ENCODE measurements at places on chromosomes 12 and 14.

- no peak overlapping the region for H3K27ac ChIP-seq
- no peak overlapping the region for H3K4me3 ChIP-seq
- H3K4me1 ChIP-seq = no peaks in the 10 kb centered on the region
- H3K27me3 ChIP-seq = no peaks in the 10 kb centered on the region
Observed at GRCh38 chr14:33511851-33512640, 438.8 kb downstream of the EGLN3 start.

DNA sequence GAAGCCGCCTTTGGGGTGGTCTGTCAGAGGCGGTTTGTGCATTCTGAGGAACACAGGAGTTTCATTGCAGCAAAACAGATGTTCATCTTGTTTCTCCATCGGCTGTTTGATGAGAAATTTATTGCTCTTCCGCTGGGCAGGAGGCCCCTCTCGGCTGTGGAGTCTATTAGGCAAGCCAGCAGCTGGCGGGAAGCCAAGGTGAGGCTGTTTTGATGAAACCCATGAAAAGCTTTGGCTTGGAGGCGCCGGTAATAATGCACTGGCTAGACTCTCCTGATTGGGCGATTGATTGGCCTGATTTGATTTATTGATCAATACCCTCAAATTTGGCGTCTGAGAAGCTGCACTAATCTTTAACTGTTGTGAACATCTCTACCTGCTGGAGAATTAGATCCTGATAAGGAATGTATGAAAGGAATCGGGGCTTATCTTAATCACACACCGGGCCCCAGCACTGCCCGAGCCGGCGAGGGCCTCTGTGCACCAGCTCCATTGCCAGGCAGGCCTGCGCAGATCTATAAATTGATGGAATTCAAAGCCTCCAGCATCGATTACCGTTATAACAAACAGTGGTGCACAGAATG is 187.7 kb downstream of the PHETA1 start:
- no peaks in the 10 kb centered on the region for H3K4me1 ChIP-seq
- H3K36me3 ChIP-seq = peaks cover 2% of the 10 kb centered on the region
- DNase-seq = no peak
- no peak overlapping the region for H3K27ac ChIP-seq
- H3K4me3 ChIP-seq = no peak overlapping the region
- peaks cover 60% of the 10 kb centered on the region for H3K27me3 ChIP-seq

GRCh38 chr14:39491134-39491571 is 58.9 kb upstream of the FBXO33 start:
- no peaks in the 10 kb centered on the region for H3K36me3 ChIP-seq
- no peak overlapping the region for H3K27ac ChIP-seq
- H3K27me3 ChIP-seq = no peaks in the 10 kb centered on the region
- H3K4me3 ChIP-seq = no peak overlapping the region
- DNase-seq = no peak

- H3K27me3 ChIP-seq = no peaks in the 10 kb centered on the region
- peak overlapping the region; percentile 9 for H3K27ac ChIP-seq
- H3K4me1 ChIP-seq = peaks cover 32% of the 10 kb centered on the region
- H3K4me3 ChIP-seq = peak overlapping the region; percentile 2
- DNase-seq = no peak
- peaks cover 28% of the 10 kb centered on the region for H3K36me3 ChIP-seq
Observed at GRCh38 chr12:71767183-71767582, 12.5 kb downstream of the RAB21 start.

GRCh38 chr14:84250893-84251292 is 1279.1 kb upstream of the FLRT2 start:
- H3K36me3 ChIP-seq = no peaks in the 10 kb centered on the region
- H3K27ac ChIP-seq = no peak overlapping the region
- no peak for DNase-seq
- H3K4me3 ChIP-seq = no peak overlapping the region

DNA sequence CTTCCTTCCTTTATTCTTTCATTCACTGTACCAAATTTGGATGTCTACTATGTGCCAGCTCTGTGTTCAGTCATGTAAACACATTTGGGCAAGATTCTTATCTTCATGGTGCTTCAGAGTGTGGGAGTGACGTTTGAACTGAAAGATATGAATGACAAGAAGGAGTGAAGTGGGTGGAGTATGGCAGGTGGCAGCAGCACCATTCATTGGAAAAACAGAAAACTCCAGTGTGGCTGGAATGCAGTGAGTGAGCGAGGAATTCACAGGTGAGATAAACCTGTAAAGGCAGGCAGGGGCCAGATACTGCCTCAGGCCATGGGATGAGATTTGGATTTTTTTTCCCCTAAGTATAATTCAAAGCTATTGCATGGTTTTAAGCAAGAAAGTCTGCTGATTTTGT is 140.7 kb upstream of the CCDC198 start:
- no peak overlapping the region for H3K27ac ChIP-seq
- no peaks in the 10 kb centered on the region for H3K4me1 ChIP-seq
- no peaks in the 10 kb centered on the region for H3K27me3 ChIP-seq
- no peaks in the 10 kb centered on the region for H3K36me3 ChIP-seq
- H3K4me3 ChIP-seq = no peak overlapping the region

- H3K27me3 ChIP-seq = no peaks in the 10 kb centered on the region
- H3K4me1 ChIP-seq = peaks cover 68% of the 10 kb centered on the region
- peaks cover 27% of the 10 kb centered on the region for H3K36me3 ChIP-seq
- DNase-seq = peak; percentile 59
Observed at GRCh38 chr14:93954900-93955849, 21.2 kb downstream of the ASB2 start.

DNA sequence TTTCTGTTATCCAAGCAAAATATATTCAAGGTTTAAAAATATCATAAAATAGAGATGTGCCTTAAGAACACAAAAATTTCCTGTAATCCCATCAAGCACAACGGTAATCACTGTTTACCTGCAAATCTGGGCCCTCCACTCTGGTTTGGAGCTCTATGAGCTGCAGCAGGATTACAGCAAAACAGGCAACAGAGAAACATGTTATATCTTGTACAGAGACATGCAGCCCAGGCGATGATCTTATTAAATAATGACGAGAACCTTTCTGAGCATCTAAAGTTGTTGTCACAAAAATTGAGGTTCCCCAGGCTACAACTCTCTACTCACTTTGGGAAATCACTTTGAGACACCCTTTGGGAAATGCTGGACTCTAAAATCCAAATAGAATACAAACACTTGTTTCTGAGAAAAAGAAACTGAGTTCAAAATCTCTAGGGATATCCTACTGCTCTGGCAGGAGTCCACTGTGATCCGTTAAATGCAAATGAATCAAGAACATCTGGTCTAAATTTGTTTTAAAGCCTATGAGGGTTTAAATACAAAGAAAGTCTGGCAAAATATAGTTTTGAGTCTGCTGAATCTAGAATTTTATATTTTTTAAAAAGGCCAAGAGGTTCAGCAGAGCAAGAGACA is 36.3 kb downstream of the STON2 start:
- DNase-seq = no peak
- no peak overlapping the region for H3K4me3 ChIP-seq
- no peaks in the 10 kb centered on the region for H3K4me1 ChIP-seq
- H3K36me3 ChIP-seq = no peaks in the 10 kb centered on the region
- H3K27me3 ChIP-seq = peaks cover 21% of the 10 kb centered on the region

- H3K4me3 ChIP-seq = no peak overlapping the region
- no peaks in the 10 kb centered on the region for H3K27me3 ChIP-seq
- H3K36me3 ChIP-seq = peaks cover 7% of the 10 kb centered on the region
Observed at GRCh38 chr14:89384023-89384422, 33.0 kb downstream of the FOXN3 start.

DNA sequence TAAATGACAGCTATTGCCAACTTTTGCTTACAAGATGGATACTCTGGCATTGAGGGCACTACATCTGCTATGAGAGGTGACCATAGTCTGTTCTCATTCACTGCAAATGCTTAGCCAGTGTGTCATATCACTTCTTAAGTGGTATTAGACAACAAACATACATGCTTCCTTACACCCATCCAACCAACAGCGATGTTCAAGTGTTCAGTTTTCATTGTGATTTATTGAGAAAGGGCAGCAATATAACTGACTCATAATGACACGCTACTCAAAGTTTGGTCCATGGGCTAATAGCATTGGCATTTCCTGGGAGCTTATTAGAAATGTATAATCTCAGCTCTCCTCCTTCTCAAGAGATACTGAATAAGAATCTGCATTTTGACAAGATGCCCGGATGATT is 181.7 kb downstream of the NPAS3 start:
- no peak overlapping the region for H3K27ac ChIP-seq
- no peak for DNase-seq
- H3K4me1 ChIP-seq = no peaks in the 10 kb centered on the region
- no peak overlapping the region for H3K4me3 ChIP-seq

DNA sequence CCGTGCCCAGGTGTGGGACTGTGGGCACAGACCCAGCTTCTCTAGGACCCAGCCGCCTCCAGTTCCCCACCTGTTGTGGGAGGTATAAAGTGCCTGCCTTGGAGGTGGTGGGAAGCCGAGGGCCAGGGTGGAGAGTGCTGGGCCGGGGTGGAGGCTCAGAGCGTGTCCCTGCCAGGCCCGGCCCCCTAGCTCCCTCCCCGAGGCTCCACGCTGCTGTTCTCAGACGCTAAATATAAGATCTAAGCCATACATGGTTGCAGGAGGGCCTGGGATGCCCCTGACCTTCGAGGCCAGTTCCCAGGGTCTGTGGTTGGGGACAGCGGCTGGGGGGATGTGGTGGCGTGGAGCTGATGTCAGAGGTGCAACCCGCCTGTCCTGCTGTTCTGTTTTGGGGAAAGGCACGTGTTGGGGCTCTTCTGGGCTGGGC is 10.8 kb downstream of the INF2 start:
- no peaks in the 10 kb centered on the region for H3K27me3 ChIP-seq
- H3K36me3 ChIP-seq = peaks cover 4% of the 10 kb centered on the region
- no peak overlapping the region for H3K4me3 ChIP-seq
- H3K27ac ChIP-seq = no peak overlapping the region

DNA sequence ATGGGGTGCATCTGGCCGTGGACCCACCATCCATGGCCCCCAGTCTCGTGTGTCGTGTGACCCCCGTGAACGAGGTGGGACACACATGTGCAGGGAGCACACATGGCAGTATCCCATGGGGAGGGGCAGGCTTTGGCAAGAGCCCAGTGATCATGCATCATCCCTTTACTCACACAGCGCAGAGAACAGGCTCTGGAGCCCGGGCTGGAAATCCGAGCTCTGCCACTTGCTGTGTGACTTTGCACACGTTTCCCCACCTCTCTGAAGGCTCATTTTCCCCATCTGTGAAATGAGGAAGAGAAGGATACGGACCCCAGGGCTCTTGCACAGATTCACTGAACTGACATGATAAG is 119.9 kb downstream of the PHETA1 start:
- no peaks in the 10 kb centered on the region for H3K36me3 ChIP-seq
- H3K27me3 ChIP-seq = peaks cover 39% of the 10 kb centered on the region
- no peak for DNase-seq
- no peak overlapping the region for H3K4me3 ChIP-seq
- no peaks in the 10 kb centered on the region for H3K4me1 ChIP-seq

DNA sequence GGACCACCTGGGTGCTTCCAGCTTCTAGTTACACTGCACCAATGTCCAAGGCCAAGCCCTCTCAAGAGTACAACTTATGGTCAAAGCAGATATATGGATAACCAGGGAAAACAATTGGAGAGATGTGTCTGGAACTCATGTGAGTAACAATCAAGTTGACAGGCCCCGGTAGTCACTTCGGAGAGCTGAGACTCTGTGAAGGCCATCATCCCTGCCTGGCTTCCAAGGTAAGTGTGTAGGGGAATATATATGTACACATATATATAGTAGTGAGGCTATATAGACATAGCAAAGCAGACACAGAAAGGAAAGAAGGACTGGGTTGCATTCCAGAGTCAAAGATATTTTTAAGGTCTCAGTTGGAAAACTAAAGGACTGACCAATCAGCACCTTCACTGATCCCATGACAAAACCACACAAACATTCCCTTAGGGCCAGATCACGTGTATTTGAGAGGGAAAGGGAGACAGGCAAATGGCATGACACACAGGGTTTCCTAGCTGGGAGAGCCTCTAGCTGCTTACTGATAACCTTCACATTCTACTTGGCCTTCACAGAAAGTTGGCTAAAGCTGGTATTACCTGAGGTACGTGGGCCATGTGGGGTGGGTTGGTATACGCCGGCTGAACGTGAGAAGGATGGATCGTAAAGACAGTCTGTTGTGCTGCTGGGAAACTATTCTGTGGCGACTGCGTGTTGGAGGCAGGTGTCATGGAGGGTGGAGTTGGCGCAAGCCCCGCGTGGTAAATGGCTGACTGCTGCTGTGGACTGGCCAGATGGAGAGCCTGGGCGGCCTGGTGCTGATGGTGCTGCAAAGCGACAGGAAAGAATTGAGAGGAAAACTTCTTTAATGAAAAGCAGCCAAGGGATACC is 50.0 kb downstream of the SH2B3 start:
- peak overlapping the region; percentile 82 for H3K27ac ChIP-seq
- no peak for DNase-seq
- H3K4me3 ChIP-seq = no peak overlapping the region
- no peaks in the 10 kb centered on the region for H3K27me3 ChIP-seq
- peaks cover 14% of the 10 kb centered on the region for H3K4me1 ChIP-seq
- peaks cover 38% of the 10 kb centered on the region for H3K36me3 ChIP-seq

DNA sequence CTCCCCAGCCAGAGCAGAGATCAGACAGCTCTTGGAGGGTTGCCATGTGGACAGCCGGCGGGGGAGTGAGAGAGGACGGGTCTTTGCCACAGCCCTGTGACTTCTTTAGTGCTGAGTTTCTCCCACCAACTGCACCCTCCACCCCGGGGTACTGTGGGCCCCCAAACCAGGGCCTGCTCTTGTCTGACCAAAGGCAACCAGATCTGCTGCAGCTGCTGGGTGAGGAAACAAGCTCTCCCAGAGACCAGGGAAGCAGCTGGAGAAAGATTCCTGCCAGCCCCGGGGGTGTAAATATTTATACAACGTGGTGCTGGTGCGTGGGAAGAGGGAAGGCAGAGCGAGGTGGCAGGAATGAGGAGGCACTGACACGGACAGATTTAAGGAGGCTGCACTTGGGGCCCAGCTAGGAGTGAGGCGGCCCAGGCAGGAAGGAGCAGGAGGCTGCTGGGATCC is 14.3 kb upstream of the ZFP36L1 start:
- peak overlapping the region; percentile 68 for H3K27ac ChIP-seq
- DNase-seq = no peak
- no peaks in the 10 kb centered on the region for H3K27me3 ChIP-seq
- H3K4me3 ChIP-seq = no peak overlapping the region

- H3K27me3 ChIP-seq = peaks cover 6% of the 10 kb centered on the region
- no peak overlapping the region for H3K27ac ChIP-seq
- H3K36me3 ChIP-seq = no peaks in the 10 kb centered on the region
- no peak overlapping the region for H3K4me3 ChIP-seq
Observed at GRCh38 chr12:80702889-80703805, 4.3 kb upstream of the MYF6 start.

DNA sequence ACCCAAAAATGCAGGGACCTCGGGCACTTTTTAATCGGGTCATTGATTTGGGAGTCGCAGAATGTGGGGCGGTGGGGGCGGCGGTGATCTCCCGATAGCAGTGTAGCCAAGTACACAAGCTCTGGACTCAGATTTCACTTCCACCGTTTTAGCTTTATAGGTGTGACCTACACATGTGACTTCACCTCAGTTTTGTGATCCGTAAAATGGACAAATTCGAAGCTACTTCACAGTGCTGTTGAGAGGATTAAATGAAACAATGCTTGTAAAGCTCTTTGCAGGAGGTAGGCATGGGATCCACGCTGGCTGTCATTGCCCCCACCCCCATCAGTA is 478 bp downstream of the RITA1 start:
- H3K27ac ChIP-seq = peak overlapping the region; percentile 94
- peak overlapping the region; percentile 88 for H3K4me3 ChIP-seq
- no peaks in the 10 kb centered on the region for H3K27me3 ChIP-seq
- no peak for DNase-seq

GRCh38 chr12:76177821-76178220 is 93.3 kb upstream of the NAP1L1 start:
- H3K36me3 ChIP-seq = no peaks in the 10 kb centered on the region
- no peak for DNase-seq
- H3K27me3 ChIP-seq = peaks cover 17% of the 10 kb centered on the region
- no peak overlapping the region for H3K4me3 ChIP-seq

Data from effector memory CD8-positive, alpha-beta T cell (primary cell).